Neuronal stem cell (in vitro differentiated cells): ENCODE measurements at places on chromosomes 11 and 22.

- DNase-seq, result no peak
Observed at GRCh38 chr22:22851969-22852368, 35.6 kb upstream of the IGLL5 start.

GRCh38 chr11:110614031-110614430 is 98.2 kb downstream of the ARHGAP20 start:
- no peak for DNase-seq

- no peak for DNase-seq
Observed at GRCh38 chr11:79160791-79161403, 279.9 kb downstream of the TENM4 start.

DNA sequence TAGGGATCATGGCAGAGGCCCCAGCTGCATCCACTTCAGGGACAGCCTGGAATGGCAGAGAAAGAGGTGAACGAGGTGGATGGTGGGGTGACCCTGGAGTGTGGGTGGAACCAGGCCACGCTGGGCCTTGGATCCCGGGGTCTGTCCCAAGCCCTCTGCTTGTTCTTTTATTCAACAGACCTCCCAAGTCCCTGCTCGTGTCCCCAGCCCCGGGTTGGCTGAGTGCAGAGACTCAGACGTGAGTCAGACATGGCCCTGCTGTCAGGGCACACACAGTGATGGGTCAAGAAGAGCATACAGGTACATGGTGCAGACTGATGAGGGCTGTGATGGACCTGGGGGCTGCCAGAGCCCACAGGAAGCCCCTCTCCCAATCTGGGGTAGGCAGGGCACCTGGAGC is 6.6 kb downstream of the ARHGAP8 start:
- DNase-seq, result no peak

- no peak for DNase-seq
Observed at GRCh38 chr22:27483095-27483785, 318.3 kb downstream of the MN1 start.

- no peak for DNase-seq
Observed at GRCh38 chr11:1771700-1772099, 8.0 kb upstream of the CTSD start.

DNA sequence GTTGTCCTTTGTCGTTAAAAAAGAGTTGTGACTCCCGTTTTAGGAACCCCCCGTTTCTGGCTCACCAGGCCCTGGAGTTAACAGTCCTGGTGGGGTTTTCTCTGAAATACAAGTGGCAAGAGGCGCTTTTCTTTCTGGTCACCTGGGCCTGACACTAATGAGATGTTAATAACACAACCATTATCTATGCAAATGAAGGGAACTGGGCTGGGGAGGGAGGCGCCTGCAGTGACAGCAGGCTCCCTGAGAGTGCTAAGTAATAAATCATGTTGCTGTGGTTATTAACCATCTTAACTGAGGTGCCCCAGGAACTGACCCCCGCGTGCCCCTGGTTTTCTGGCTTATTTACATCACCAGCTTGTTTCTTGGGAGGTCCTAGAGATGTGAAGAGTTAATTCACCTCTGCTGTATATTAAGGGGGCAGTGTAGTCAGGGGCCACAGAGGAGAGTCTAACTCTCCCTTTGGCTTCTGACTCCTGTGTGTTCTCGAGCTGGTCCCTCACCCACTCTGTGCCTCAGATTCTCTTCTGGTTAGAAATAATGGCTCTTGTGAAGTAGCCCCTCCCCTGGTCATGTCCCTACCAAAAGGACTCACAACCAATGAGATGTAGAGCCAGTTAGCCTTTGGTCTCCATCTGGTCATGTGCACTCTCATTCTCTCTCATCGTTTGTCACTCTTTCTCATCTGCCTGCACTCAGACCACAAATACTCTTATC is 276.6 kb upstream of the CADM1 start:
- DNase-seq, result no peak

- DNase-seq, result no peak
Observed at GRCh38 chr11:69174841-69175240, 19.1 kb downstream of the SMIM38 start.
